Right lobe of liver (tissue), 6 donors: ENCODE measurements at places on chromosomes 4 and X. TPM values are rescaled to one million over a fixed set of nuclear protein-coding genes. Genes with fewer than 3 reads are reported as not detected.

DNA sequence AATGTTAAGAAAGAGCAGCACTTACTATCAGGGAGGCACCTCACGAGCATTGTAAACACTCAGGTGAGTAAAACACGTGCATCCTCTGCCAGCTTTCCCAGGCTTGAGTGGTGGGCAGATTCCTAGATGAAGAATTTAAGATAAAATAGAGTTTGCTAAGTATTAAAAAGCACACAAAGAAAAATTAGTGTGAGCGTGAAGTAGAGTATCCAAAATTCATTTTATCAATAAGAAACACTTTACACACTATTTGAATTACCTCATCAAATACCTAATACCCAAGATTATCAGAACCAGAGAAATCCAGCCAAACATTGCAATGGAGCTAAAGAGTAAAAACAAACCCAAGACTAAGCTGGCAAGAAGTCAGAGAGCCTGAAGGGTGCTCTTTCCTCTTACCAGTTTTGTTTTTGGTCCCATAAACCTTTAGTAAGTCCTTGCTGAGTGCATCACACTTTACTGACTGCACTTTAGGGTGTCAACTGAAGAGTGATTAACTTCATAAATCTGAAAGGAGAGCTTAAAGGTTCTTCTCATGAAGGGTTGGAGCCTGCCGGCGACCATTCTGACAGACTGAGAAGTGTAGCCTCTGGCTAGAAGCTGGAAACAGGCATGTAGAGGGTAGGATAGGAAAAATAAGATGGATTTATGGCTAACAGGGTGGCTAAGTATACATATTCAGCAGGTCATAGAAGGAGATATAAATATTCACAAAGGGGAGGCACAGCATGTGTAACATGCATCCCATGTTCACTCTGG is 151.1 kb downstream of the SLC7A11 start:
- no peak for DNase-seq

- DNase-seq = no peak
Observed at GRCh38 chrX:32530802-32531403, 680.4 kb downstream of the DMD start.

DNA sequence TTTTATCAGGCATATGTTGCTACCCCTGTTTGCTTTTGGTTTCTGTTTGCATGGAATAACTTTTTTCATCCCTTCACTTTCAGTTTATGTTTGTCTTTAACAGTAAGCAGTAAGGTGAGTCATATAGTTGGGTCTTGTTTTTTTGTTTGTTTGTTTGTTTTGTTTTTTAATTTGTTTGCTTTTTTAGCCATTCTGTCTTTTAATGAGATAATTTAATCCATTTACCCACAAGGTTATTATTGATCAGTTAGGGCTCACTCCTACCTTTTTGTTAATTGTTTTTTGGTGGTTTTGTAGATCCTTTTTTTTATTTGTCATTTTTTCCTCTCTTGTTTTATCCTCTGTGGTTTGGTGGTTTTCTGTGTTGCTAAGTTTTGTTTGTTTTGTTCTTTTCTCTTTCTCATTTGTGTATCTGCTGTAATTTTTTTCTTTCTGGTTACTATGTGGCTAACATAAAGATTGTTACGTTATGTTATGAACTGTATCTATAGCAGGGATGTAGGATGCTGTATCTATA is 379.5 kb upstream of the MAD2L1 start:
- no peak for DNase-seq

DNA sequence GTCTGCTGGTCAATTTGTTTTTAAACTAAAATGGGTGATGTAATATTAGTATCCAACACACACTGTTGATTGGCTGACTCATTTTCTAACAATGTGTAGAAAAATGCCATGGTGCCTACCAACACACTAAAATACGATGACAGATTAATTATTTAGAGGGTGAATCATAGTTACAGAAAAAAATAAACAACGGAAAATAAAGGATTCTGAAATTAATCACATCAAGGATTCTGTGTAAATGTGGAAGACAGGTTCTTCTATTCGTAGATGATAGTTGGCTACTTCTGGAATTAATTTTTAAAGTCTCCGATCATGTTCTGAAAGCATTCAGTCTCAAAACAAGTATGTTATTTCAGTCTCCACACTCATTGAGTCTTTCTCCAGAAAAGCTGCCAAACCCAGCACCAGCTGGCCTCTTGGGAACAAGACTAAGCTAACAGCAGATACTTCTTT is 8.2 kb upstream of the IQCM start:
- no peak for DNase-seq

Gene CDKL2
- 0.05 TPM for total RNA-seq

Gene MAGEA10
- total RNA-seq = not detected

GRCh38 chrX:9493936-9494335 is 29.1 kb downstream of the TBL1X start:
- no peak for DNase-seq

- no peak for DNase-seq
Observed at GRCh38 chr4:92636038-92636806, 332.5 kb downstream of the GRID2 start.

Gene MTMR8
- 0.47 TPM for total RNA-seq

- no peak for DNase-seq
Observed at GRCh38 chr4:23894021-23894420, 4.2 kb upstream of the PPARGC1A start.
